GM12891 (cell line): ENCODE measurements at places on chromosomes 11 and 22.

- no peak for DNase-seq
Observed at GRCh38 chr11:1308743-1309497, 512 bp downstream of the TOLLIP start.

DNA sequence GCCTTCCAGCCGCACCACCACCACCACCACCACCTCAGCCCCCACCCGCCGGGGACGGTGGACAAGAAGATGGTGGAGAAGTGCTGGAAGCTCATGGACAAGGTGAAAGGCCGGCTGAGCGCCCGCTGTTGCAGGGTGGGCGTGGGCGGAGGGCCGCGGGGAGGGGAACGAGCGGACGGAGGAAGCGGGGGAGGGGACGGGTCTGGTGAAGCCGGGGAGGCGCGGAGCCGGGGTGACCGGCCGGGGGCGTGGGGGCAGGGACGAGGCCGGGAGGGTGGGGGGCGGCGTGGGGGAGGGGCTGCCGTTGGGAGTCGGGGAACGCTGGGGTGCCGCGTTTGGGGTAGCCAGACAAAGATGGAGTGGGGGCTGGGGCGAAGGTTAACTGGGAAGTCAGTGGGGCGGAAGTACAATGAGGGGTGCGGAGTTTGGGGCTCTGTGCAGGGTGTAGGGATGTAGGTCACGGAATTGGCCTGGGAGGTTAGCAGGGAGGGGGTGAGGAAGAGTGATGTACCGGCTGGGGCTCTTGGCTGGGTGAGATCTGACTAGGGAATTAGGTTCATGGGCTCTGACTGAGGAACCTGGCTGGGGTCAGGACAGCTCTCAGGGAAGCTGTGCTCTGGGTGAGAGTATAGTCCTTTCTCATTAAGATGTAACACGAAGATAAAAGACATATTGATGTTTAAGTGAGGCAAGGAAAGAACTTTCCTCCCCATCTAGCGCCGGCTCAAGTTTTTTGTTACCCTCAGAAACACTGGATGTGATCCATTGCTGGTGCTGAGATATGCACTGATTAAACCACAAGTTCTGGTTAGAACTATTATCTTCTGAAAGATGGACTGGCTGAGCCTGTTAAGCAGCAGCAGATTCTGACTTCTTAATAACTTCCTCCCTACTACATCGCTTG is 624 bp downstream of the CBL start:
- DNase-seq: no peak

- DNase-seq: no peak
Observed at GRCh38 chr11:80929031-80929805, 1488.4 kb upstream of the TENM4 start.

DNA sequence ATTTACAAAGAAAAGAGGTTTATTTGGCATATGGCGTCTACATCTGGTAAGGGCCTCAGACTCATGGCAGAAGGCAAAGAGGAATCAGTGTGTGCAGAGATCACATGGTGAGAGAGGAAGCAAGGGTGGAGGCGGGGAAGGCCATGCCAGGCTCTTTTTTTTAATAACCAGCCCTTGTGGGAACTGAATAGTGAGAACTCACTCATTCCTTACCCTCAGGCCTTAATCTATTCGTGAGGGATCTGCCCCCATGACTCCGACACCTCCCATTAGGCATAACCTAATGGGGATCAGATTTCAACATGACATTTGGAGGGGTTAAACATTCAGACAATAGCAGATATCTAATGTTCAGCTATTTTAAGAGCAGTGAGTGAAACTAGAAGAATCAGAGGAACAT is 55.7 kb downstream of the ATM start:
- DNase-seq: no peak

DNA sequence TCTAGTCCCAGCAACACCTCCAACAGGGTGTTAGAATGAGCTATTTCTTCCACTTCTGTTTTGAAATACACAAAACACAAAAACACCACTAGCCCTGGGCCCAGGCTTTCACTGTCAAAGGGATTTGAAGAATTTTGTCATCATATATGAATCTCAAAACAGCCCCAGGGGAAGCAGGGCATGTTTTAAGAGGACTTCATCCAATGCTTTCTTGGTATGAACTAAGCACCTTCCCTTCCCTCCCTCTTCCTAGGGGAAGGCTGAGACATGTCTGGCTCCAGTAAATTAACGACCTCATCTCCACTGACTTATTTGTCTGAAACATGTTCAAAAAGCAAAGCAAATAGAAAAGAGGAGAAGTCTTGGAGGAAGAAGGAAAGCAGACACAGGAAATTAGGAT is 75.7 kb upstream of the INCENP start:
- DNase-seq: no peak

GRCh38 chr22:36123673-36124630 is 36.6 kb downstream of the APOL3 start:
- peak; percentile 89 for DNase-seq

DNA sequence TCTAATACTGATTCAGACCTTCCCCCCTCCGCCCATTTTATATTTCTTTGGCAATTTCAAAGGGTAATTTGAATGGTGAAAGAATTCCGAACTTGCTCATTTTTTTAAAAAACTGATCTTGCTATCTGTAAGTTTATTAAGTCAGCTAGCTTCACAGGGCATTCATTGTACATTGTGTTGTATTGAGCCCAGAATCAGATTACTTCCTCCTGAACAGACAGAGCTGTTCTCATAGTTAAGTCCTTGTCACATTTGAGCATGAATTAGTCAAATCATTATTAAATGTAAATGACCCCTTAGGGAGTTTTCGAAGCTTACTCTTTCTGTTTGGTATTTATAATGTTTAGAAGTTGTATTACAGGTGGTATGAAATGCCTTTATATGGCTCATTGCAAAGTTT is 34.4 kb downstream of the CYP2R1 start:
- DNase-seq: no peak

GRCh38 chr22:20646415-20646814 is 127.5 kb upstream of the SERPIND1 start:
- DNase-seq: no peak

DNA sequence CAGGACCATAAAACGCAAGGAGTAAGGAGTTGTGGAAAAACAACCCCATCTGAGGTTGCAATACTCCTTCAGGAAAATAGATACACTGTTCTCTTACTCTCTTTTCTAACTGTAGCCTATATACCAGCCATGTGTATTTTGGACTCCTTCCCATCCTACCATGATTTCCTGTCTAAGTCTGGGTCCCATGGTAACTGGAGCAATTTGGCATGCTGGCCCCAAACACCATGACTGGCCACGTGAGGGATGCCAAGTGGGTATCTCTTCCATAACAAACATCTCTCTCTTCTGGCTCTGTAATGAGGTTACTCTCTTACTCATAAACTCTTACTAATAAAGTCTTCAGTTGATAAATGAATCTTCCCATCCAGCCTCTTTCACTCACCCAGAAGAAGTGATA is 26.5 kb downstream of the ABTB2 start:
- DNase-seq: no peak

DNA sequence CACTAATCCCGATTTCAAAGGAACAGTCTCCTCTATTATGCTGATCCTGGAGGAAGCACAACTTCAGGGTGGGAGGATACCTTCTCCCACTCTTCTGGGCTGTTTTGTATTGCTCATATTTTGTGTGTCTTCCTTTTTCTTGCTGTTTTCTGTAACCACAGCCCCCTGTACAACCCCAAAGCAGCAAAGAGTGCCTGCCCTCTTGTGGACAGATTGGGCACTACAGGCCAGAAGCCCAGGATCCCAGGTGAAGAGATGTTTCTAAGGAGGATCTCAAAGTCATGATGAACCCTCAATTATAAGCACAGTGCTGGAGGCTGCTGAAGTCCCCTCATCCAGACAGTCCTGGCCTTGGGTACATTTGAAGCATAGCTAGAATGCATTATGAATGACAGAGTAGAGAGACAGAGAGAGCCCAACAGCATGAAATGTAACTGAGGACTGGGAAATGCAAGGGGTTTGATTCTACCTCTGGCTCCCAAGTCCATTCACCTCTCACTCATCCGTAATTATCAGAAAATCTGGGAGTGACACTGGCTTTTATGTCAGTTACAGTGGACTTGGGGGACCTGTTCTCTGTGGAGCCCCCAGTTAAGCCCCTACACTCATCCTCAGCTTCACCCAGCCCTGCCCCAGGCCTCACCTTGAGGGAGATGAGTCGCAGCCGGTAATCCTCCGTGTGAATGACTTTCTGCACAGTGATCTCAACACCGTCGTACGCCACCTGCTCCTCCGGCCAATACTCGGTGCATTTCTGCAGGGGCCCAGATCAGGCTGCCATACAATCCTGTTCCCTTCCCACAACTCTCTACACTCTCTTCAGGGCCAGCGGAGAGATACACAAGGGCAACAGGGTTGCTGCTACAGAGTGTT is 6.2 kb upstream of the IGSF22 start:
- DNase-seq: peak; percentile 62

DNA sequence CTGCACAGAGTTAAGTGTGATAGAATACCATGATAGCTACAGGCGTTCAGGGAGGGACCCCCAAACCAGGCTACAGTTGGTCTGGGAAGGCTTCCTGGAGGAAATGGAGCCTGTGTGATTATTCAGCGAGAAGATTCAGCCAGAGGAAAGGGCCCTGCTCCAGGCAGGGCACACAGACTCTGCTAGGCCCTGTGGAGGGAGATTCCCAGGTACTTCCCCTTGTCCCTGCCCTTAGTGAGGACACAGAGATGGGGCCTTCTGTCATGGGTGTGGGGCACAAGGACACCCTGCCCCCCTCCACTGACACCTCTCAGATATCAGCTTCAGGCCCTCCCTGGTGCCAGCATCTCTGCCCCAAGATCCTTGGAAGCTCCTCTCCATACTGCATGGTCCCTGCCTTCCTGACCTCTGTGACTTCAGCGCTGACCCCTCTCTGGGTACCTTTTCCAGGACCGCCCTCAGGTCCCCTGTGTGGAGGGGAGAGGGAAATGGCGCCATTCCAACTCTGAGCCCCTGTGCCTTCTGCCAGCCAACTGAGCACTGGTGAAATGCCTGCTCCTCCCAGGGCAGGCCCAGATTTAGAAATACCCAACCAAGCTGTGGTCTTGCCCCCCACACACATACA is 12.6 kb upstream of the POU2F3 start:
- no peak for DNase-seq

- DNase-seq: no peak
Observed at GRCh38 chr11:85723088-85723487, 37.1 kb upstream of the CCDC89 start.

DNA sequence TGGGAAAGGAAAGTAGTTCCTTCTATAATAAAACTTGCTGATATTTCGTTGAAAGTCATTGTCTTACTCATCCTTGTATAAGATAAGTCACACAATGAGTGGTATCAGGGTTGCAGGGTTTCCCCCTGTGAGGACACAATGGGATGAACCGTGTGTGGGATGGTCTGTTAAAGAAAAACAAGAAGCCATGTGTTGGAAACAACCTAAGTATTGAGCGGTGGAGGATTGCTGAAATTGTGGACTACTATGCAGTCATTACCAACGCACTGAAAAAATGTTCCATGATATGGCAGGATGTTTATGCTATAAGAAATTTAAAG is 28.6 kb downstream of the PTPRJ start:
- no peak for DNase-seq

- no peak for DNase-seq
Observed at GRCh38 chr11:47083913-47084312, 92.8 kb downstream of the ARFGAP2 start.

DNA sequence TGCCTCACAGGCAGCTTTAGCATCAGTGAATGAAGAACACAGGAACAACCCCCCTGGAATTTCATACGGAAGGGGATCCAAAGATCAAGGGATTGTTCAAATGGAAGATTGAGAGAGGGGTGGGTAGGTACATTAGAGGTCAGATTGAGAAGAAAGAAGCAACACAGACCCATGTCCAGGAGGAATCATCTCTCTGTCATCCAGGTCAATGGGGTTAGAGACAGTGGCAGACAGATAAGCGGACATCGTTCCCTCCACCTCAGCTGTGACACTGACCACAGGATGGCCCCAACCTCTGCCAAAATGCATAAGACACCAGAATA is 1.9 kb upstream of the NPAS4 start:
- DNase-seq: no peak

DNA sequence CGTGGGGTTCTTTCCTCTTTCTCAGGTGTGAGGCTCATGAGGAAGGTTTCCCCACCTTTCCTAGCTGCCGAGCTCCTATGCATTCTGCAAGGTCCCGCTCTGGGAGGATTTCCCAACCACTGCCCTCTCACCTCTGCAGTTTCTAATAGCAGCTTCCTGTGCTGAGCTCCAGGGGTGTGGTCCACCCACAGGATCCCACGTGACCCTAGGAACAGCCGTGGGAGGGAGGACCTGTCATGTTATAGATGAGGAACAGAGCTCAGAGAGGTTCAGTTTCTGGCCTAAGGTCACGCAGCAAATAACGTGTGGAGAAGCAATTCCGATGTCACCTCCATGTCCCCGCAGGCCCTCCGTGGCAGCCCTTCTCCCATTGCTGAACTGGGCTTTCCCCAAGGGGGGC is 38.5 kb downstream of the FLRT1 start:
- DNase-seq: no peak

- no peak for DNase-seq
Observed at GRCh38 chr22:29870574-29870973, 12.4 kb upstream of the MTMR3 start.

DNA sequence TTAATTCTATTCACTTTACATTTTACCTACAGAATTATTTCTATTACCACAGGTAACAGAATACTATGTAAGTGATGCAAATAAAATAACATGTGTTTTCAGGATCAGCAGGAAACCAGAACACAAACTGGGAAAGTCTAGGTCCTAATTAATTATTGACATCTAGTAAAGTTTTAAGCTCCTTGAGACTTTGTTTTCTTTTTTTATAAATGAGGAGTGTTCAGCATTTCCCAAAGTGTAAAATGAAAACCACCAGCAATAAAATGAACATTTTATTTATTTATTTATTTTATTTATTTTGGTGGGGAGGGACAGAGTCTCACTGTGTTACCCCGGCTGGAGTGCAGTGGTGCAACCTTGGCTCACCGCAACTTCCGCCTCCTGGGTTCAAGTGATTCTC is 123.6 kb downstream of the ARHGAP42 start:
- no peak for DNase-seq

DNA sequence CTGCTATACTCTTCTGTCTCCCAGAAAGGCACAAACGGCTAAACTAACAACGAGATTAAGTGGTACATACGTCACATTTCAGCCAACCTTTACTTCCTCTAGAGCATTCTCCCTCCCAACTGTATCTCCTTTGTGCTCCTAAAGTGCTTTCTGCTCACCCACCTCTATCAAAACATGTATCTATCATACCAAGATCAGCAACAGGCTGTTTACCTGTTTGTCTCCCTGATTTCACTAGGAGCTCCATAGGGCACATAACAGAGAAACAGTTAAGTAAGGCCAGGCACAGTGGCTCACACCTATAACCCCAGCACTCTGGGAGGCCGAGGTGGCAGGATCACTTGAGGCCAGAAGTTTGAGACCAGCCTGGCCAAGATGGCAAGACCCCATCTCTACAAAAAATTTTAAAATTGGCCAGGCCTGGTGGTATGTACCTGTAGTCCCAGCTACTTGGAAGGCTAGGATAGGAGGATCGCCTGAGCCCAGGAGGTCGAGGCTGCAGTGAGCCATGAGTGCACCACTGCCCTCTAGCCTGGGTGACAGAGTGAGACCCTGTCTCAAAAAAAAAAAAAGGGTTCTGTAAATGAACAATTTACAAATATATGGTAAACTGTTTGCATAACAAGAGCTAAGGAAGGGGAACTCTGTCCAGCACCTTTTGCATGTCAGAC is 2.8 kb downstream of the NDUFC2 start:
- DNase-seq: no peak

GRCh38 chr11:95725196-95725595 is 64.4 kb downstream of the FAM76B start:
- no peak for DNase-seq
